ENCODE measurements at places on chromosomes 3 and 15.
A peak's percentile ranks its signal among the peaks of the same experiment; 100 is the strongest.

GRCh38 chr3:42491881-42492507, 10.4 kb upstream of the VIPR1 start:
- no peak for DNase-seq

- DNase-seq, result no peak
These were observed 138.1 kb upstream of the DAZL start for GRCh38 chr3:16743276-16743675.

DNA sequence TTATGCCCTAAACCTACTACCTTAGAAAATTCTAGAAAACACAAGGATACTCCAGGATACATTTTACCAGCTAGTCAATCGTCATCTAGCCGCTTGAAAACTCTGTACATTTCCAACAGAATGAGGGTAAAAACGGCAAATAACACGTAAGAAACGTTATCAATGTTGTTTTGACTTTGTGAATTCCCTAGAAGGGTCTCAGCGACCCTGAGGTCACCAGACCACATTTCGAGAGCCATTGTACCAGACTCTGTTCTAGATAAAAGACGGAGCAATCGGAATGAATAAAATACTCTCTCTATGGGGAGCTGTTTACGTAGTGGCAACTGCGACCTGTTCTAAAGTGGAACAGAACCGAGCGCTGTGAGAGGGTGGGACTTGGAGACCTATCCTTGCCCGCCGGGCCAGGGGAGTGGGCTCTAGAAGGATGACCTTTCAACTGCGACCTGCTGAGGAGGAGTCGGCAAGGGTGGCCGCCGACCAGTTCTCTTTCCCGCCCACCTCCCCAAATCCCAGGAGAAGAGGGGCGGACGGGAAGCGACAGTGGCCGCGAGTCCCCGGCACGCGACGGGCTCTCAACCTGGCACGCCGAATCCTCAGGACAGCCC, 778 bp upstream of the AP4E1 start:
- DNase-seq, result peak; percentile 62

DNA sequence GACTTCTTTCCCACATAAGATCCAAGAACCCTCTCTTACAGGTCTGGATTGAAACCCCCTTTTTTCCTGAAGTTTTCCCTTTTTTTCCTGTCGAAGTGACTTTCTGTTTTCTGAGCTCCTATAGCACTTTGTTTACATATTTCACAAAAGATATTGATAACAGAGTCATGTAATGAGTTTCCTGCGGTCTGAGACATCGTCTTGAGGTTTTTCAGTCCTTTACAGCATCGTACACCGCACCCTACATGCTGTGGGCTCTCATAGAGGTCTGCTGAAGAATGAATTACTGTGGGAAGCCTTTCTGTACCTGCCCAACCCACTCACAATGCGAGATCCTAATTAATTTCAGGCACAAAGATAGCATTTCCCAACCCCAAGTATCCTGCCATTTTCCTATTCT, 53.1 kb downstream of the MCF2L2 start:
- DNase-seq, result no peak

- no peak for DNase-seq
These were observed 11.0 kb downstream of the FGD5 start for GRCh38 chr3:14829811-14830210.

DNA sequence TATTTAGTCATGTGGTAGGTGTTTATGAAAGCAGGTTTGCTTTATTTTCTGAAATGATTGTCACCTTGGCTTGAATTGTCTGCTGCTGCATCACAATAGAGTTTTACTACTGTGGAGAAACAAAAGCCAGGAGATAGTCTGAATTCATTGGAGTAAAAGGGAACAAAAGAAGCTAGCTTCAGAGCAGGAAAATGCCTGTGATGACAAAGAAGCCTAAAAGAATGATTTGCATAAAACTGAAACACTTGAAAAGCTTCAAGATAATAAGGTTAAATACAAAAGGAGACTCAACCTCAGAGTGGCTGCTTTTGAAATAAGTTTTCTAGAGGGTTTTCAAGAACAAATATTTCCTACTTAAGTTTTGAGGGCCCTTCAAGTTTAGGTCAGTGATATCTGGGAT, 138.3 kb downstream of the PTPRG start:
- DNase-seq, result no peak

DNA sequence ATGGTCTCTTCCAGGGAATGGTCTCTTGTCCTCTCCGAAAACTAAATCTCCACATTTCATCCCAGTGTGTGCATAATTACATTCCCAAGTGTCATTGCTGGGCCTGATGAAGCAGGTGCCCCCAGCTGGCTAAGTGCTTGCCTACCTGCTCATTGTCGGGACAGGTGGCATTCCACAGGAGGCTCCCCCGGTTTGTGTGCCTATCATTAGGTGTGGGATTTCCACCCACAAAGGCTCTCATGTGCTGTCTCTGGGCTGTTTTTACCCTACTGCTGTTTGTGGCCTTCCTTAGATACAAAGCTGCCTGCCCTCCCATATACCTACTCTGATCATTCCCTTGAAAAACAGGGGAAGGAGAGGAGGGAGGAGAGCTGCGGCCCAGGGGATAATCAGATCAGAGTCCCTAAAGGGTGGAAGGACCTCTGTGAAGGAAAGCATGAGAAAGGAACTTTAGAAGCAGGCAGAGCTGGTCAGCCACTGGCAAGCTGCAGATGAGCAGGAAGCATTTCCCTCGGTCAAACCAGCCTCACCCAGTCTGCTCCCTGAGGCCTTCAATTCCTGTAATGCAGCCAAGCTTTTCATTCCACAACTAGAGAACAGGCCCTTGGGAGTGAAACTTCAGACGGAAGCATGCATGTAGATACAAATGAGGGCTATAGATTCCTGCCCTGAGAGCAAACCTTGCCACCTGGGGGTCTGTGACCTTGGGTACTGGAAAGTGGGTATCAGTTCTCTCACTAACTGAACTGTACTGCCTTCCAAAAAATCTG, 60.7 kb upstream of the HEG1 start:
- DNase-seq, result no peak

Data from activated CD4-positive, alpha-beta T cell treated with anti-CD3 and anti-CD28 coated beads for 48 hours (primary cell).